GDM1 (cell line): ENCODE measurements at places on chromosomes 12 and 14.

DNA sequence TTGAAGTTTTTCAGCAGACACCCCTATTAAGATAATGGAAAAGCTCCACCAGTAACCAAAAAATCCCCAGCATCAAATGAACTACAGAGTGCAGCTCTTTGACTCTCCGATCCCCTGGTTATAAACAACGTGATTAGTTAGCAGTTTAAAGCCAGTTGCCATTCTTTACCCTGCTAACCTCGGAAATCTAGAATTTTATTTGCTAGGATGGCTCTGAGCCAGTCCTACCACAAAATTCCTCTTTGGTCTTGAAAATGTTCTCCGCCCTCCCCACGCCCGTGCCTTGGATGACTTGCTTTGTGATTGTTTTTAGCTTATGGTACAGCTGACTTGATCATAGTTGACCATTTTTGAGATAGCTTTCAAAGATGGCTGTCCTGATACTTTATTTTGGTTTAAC lies 1.2 kb downstream of the KLHDC2 start:
- DNase-seq, result no peak

DNA sequence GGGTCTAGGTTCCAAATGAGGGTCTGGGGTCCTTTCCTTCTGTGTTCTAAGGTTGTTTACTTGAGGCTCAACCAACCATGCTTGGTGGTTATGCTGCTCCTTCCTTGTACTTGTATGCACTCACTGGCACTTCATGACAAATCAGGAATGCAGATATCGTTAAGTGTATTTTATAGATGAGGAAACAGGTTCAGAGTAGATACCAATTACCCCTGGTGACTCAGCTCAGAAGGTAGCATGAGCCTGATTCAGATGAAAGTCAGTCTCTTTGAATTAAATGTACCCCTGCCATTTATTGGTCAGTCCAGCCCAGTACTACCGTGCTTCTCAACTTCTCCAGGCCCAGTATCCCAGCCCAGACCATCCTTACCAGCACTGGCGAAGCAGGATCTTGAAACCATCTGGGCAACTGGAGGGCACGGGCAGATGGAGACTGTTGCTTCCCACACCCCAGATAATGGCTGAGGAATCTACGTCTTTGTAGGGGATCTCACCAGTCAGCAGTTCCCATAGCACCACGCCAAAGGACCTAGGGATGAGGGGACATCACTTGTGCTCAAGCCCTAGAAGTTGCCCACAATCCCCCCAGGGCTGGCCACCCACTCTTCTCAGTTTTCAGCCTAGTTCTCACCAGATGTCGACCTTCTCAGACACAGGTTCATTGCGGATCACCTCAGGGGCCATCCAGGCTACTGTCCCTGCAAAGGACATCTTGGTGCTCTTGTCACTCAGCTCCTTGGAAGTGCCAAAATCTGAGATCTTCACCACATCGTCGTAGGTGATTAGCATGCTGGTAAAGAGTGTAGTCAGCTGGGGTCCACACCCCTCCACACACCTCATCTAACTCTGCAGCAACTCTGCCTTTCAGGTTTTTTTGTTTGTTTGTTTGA lies 14.3 kb downstream of the MAP3K12 start:
- no peak for DNase-seq

DNA sequence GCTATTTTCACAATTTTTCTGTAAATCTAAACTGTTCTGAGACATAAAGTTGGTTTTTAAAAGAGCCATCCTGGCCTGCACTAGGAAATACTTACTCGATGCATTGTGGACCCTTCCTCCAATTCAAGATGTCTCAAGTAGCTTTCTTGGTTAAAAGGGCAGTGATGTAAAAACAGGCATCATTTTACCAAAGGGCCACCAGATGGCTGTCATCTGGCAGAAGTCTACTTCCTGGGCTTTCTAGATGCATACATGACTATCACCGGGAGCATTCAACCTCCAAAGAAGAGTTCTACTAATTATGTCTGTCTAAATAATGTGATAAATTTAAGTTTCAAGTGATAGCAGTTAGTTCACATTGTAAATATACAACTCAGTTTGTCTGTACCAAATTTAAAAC lies 96.8 kb upstream of the FRMD6 start:
- no peak for DNase-seq

DNA sequence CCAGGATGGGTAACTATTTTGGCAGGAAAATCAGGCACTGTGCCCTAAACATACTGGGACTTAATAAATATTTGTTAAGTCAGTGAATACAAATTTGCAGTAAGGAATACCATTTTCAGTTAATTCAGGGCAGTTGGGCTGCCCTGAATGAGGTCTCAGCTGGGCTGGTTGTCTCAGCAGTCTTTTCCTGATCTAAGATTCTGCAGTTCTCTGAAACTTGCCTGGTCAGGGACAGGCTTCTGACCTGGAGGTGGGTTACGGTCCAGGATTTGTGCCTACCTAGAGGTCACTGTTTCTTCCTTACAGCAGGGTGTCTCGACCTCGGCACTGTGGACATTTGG lies 160.6 kb downstream of the KTN1 start:
- no peak for DNase-seq

DNA sequence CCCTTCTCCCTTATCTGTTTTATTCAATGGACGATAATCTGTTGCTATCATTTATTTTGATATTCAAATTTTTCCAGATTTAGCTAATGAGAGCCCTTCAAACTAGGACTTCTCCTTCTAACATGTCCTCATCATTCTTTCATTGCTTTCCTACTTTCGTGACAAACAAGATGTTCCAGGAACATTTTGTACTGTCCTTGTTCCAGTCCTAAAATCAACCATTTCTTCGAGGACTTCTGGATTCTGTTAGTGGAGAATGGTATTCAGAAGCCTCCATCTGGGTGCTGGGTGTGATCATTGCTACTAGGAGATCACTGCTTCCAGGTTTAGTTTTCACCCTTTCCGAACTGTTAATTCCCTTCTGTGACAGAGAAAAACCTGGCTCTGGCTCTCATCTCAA lies 29.5 kb upstream of the FBXO34 start:
- DNase-seq, result no peak
